Stimulated activated CD8-positive, alpha-beta memory T cell treated with anti-CD3 and anti-CD28 coated beads, Interleukin-4, amount 100 ng/mL, for 4 hours (primary cell): ENCODE measurements at places on chromosomes 3 and 15.

- DNase-seq: no peak
Measured at GRCh38 chr3:50171540-50172301, 16.6 kb downstream of the SEMA3F start.

GRCh38 chr15:58069008-58069407 lies 3.5 kb upstream of the ALDH1A2 start:
- no peak for DNase-seq

- DNase-seq: no peak
Measured at GRCh38 chr3:44568561-44568960, 13.6 kb downstream of the ZKSCAN7 start.

GRCh38 chr3:21392526-21392925 lies 358.5 kb downstream of the ZNF385D start:
- DNase-seq: no peak

- no peak for DNase-seq
Measured at GRCh38 chr3:82208002-82208710, 446.7 kb upstream of the GBE1 start.

- DNase-seq: no peak
Measured at GRCh38 chr3:39748002-39748401, 61.4 kb upstream of the MYRIP start.

- no peak for DNase-seq
Measured at GRCh38 chr3:115704661-115705338, 81.5 kb downstream of the GAP43 start.

DNA sequence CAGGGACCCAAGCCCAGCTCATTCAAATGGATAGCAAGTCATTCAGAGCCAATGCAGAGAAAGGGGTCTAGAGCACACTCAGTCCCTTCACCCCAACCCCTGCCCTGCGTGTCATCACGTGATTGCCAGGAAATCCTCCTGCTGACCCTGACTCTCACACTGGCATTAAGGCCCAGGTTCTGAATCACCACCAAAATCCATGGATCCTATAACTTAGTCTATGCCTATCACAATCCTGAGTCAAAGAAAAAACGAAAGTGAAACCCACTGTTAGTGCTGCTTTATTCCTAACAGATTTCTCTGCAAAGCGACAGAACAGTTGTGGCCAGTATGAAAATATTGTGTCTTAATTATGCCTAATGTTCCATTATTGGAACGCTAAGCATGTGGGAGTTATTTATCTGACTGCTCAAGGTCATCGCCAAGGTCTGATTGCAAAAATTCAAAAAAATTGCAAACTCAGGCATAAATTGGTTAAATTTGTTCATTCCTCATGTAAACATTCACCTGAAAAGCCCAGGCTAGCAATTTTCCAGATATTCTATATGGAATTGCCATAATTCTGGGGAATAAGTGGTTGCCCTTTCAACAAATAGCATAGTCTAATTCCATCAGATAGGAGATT lies 108.7 kb upstream of the EIF1B start:
- DNase-seq: no peak
